ENCODE measurements at places on chromosomes 12 and 14.
A peak's percentile ranks its signal among the peaks of the same experiment; 100 is the strongest.

DNA sequence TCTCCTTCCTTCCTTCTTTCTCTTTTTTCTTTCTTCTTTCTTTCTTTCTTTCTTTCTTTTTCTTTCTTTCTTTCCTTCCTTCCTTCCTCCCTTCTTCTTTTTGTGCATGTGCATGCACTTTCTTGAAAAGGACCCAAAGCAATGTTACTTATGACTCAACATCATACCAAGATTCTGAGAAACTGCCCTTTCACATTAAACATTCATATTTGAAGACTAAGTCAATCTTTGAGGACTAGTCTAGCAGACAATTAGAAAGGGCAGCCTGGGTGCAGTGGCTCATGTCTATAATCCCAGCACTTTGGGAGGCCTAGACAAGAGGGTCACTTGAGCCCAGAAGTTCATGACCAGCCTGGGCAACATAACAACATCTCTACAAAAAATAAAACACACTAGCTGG lies 212.8 kb upstream of the KITLG start:
- DNase-seq: no peak

DNA sequence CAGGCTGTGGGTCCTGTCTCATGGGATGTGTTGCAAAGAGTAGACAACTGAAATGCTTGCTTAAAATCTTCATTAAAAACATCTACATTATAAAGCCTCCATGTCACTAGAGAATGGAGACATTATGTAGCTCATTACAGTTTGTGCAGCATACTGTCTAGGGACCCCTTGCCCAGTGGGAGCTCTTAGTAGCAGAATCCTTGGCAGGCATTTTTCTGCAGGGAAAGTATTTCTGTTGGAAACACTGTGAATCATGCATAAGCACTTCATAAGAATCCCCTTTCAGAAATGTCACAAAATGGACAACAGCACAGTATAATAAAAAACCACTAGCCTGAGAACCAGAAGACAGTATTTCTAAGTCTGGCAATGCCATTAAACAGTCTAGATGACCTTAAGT lies 174.3 kb downstream of the MGAT4C start:
- no peak for DNase-seq

DNA sequence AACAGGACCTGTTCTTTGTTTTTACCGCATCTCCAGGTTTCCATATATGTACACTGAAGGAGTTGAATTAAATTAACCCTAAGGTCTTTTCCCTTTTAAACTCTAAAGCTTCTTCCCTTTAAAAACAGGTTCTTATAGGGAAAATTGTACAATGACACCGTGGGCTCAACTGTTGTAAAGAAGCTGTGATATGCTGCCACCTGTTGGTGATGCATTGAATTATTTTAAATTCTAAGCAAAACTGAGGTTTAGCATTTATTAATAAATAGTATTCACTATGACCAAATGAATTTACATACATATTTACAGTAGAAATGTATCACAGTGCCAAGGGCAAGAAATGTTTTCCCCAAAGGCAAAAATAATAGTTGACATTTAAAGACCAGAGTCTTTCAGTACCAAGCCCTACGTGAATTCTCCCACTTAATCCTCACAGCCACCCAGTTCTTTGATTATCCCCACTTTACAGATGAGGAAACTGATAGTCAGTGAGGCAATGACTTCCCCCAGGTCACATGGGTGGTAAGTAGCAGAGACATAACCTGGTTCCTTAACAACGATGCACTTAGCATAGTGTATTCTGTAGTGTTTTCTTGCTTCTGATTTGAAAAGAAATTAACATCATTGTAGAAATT lies 35.7 kb upstream of the TMEM263 start:
- DNase-seq: peak; percentile 16

DNA sequence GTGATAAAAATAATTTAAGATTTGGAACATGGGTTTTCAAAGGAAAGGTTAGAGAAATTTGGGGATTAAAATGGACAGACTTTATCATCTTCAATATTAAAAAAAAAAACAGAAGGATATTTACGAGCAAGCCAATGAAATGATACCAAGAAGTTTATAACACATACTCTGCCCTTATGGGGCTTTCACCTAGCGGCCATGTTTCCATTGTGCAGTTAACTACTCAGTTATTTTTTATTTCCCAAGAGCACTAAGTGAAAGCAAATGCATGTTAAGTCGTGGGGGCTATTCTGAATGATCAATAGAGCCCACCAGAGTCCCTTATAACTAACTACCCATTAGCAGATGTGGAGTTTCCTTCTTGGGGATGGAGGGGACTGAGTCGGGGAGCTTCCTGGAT lies 53.9 kb downstream of the ETV6 start:
- DNase-seq: no peak

DNA sequence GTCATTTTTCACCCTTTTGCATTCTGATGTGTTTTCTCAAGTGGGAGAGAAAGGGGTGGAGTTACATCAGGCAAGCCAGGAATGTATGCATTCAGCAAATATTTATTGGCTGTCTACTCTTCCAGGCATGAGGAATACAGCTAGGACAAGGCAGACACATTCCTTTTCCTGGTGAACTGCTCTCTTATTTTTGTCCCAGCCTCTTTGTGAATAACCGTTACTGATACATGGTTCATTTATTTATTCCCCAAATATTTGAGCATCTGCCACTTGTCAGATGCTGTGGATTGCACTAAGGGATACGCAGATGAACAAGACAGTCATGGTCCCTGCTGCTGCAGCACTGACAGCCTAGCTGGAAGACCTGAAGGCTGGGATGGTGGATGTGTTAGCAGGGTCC lies 6.1 kb downstream of the PELI2 start:
- DNase-seq: no peak

Data from AG04450 (cell line).